ENCODE measurements at places on chromosomes 11 and 22. TPM values are rescaled to one million over a fixed set of nuclear protein-coding genes. Genes with fewer than 3 reads are reported as not detected.

GRCh38 chr11:57055744-57056143, 67.0 kb downstream of the OR5AK2 start:
- H3K4me3 ChIP-seq, result no peak overlapping the region
- no peaks in the 10 kb centered on the region for H3K27me3 ChIP-seq
- no peak overlapping the region for H3K27ac ChIP-seq
- no peaks in the 10 kb centered on the region for H3K36me3 ChIP-seq
- DNase-seq, result no peak

DNA sequence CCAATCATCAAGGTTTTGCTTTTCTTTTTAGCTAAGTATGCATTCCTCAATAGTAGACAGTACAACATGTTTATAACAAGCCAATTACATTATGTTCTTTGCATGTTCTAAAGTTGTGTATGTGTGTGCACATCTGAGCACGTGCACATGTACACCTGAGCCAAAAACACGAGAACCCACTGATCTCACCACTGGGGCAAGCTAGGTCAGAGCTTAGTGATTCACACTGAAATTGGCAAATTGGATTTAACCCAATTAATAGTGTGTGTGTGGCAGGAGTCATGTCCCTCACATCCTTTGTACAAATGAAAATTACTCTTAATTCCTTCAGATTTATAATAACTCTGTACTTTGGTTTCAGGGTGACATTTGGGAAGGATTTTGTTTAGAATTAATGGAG, 145.7 kb upstream of the TEAD1 start:
- DNase-seq, result no peak
- H3K4me1 ChIP-seq, result no peaks in the 10 kb centered on the region
- no peak overlapping the region for H3K27ac ChIP-seq
- H3K27me3 ChIP-seq, result no peaks in the 10 kb centered on the region

GRCh38 chr22:26778372-26778771, 121.0 kb downstream of the MIAT start:
- H3K27me3 ChIP-seq, result no peaks in the 10 kb centered on the region
- H3K4me1 ChIP-seq, result no peaks in the 10 kb centered on the region
- H3K4me3 ChIP-seq, result no peak overlapping the region
- no peak for DNase-seq
- H3K27ac ChIP-seq, result no peak overlapping the region

DNA sequence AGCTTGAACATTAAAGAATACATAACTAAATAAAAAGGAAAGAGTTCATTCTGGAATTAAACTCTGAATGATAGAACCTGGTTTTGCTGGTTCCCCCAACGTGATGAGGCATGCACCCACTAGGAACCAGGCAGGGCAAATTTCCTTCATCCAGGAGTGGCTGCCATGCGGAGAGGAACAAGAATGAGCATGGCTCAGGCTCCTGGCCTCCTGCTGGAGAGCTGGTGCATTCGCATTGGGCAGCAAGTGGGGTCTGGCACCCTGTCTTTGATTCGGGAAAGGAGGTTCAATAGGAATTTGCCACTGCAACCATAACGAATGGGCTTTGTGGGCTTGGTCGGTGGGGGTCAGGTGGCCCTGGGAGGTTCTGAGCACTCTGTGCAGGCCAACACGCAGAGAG, 169.8 kb upstream of the TENM4 start:
- H3K27me3 ChIP-seq, result peaks cover 6% of the 10 kb centered on the region
- H3K4me3 ChIP-seq, result no peak overlapping the region
- no peak overlapping the region for H3K27ac ChIP-seq
- no peak for DNase-seq
- no peaks in the 10 kb centered on the region for H3K4me1 ChIP-seq

DNA sequence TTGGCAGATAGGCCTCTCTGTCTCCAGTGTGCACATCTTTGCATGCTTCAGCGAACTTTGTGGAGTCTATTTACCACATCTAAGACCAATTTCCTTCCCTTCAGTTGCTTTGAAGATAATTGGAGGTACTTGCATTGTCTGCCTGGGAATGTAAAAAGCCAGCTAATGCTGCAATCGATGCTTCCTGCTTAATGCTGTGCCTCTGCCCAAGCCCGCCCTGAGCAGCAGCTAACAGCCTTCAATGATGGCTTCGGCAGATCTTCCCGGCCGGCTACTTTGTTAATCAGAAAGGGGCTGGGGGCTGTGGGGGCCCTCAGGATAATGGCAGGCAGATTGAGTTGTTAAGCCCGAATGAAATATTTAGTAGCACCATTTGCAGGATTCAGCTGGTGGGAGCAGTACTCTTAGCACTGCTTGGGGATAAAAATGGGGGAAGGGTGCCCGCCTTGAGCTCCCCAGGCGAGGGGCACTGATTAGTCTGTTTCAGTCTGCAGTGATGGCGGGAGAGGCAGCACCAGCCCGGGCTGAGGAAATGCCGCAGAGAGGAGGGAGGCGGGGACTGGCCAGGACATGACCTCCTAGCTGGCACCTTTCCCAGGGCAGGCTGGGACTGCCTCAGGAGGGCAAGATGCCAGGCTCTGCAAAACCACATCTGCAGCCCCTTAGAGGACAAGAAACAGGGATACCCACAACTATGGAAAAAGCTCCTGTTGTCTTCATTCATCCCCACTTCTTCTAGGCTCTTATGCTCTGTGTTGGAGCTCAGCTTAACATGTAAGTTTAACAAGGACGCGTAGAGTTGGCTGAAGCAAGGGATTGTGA, 460.0 kb downstream of the BUD13 start:
- H3K4me3 ChIP-seq, result no peak overlapping the region
- H3K27me3 ChIP-seq, result peaks cover 28% of the 10 kb centered on the region
- no peak for DNase-seq

DNA sequence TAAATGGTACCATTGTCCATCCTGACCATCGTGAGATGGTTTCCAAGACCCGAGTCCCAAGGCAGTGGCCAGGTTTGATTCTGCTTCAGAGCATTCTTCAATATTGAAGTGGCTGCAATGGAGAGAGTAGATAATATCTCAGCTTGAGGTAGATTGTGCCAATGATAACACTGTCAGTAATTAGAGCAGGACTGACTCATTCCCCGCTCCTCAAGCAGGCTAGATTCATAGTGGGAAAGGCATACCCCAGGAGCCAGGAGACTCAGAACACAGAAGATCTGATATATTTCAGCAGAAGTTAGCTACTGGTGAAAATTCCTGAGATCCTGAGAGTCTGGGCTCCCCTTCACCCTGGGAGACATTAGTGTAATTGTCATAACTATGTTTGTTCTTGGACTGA, 55.6 kb upstream of the LARGE1 start:
- H3K27ac ChIP-seq, result no peak overlapping the region
- peaks cover 23% of the 10 kb centered on the region for H3K27me3 ChIP-seq
- H3K36me3 ChIP-seq, result no peaks in the 10 kb centered on the region
- no peaks in the 10 kb centered on the region for H3K4me1 ChIP-seq
- no peak overlapping the region for H3K4me3 ChIP-seq

DNA sequence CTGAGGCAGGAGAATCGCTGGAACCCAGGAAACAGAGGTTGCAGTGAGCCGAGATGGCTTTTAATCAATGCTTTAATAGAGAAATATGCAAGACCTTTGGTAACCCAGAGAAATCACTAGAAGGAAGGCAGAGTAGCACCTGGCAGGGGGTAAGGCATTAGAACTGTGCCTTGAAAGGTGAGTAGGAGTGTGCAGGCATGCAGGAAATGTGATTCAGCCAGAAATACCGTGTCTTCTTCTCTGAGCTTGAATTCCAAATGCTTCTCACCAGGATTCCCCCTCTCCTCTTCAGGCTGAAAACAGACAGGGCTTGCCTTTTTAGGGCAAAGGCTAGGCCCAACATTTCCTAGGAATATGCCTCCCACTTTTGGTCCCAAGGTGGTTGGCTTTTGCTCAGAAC, 51.0 kb downstream of the OR4D9 start:
- no peak for DNase-seq
- peaks cover 5% of the 10 kb centered on the region for H3K36me3 ChIP-seq
- peaks cover 11% of the 10 kb centered on the region for H3K27me3 ChIP-seq
- no peak overlapping the region for H3K27ac ChIP-seq
- H3K4me3 ChIP-seq, result no peak overlapping the region

GRCh38 chr11:26762089-26762488, 40.2 kb upstream of the SLC5A12 start:
- no peak overlapping the region for H3K4me3 ChIP-seq
- H3K27me3 ChIP-seq, result no peaks in the 10 kb centered on the region
- no peaks in the 10 kb centered on the region for H3K36me3 ChIP-seq
- no peak overlapping the region for H3K27ac ChIP-seq
- no peaks in the 10 kb centered on the region for H3K4me1 ChIP-seq

GRCh38 chr11:32705309-32706033, 89.0 kb downstream of the CCDC73 start:
- H3K27me3 ChIP-seq, result peaks cover 17% of the 10 kb centered on the region
- peaks cover 14% of the 10 kb centered on the region for H3K4me1 ChIP-seq
- no peaks in the 10 kb centered on the region for H3K36me3 ChIP-seq

ANKK1 gene
- total RNA-seq, result 0.23 TPM

FOLR3 gene
- total RNA-seq, result not detected

ZNF202 gene
- total RNA-seq, result 14.4 TPM

DCHS1 gene
- 1.3 TPM for total RNA-seq

CTSD gene
- 40.9 TPM for total RNA-seq

SMTNL1 gene
- total RNA-seq, result not detected
